CMK (cell line): ENCODE measurements at places on chromosomes 5 and 9.

DNA sequence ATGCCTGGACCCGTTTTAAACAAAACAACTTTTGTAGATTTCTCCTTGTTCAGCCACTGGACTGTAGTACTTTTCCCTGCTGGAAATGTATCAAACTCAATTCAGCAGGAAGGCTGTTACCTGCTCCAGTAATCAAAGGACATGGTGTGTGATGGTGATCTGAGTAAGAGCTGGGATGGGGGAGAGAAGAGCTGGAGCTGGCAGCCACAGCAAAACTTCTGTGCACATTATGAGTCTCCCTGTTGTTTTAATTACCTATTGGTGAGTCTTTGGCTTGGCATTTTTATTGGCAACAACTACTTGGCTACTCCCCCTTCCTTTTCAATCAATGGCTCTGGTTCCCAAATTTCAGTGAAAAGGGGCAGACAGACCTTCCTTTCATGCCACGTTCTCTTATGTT, 9.7 kb downstream of the NREP start:
- DNase-seq, result no peak

DNA sequence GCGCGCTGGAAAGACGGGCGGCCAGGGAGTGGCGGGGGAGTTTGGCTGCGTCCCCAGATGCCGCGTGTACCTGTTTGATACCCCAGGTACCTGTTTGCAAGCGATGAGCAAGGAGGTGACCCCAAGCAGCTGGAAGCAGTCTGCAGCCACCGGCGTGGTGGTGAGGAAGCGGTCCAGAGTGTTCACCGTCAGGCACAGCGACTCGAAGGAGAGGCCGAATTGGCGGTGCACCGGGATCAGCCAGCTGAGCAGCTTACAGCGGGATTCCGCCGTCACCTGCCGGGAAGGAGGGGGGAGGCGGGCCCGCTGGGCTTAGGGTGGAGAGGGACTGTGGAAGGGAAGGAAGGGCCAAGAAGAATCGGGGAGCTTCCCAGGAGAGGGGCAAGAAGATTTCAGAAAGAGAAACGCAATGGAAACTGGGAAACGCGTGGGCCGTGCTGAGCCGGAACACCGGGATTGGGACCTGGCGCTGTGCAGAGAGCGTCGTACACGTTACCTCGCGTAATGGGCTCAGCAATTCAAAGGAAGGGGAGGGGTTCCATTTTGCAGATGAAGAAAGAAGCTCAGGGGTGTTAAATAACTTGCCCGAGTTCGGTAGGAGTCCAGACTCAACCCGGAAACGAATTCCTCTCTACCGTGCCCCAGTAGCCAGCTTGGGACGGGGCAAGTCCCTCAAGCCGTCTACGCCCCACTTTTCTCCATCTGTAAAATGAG, 980 bp downstream of the CCNO start:
- DNase-seq, result no peak

GRCh38 chr5:113846941-113847340, 333.4 kb downstream of the YTHDC2 start:
- DNase-seq, result no peak

GRCh38 chr9:119005162-119005561, 364.1 kb downstream of the BRINP1 start:
- DNase-seq, result no peak

GRCh38 chr9:89838621-89839020, 233.8 kb downstream of the GADD45G start:
- DNase-seq, result no peak

DNA sequence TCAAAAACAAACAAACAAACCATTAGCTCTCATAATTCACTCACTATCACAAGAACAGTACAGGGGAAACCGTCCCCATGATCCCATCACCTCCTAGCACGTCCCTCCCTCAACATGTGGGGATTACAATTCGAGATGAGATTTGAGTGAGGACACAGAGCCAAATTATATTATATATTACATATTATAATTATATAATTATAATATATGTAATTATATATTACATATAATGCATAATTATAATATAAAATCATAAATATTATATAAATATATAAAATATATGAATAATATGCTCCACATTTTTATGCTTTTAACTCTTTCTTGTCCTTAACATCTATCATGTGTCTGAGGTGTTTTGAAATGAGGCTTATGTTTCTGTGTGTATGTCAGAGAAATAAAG, 3.4 kb upstream of the C9 start:
- no peak for DNase-seq

GRCh38 chr9:91907484-91908292, 42.3 kb downstream of the ROR2 start:
- DNase-seq, result no peak

DNA sequence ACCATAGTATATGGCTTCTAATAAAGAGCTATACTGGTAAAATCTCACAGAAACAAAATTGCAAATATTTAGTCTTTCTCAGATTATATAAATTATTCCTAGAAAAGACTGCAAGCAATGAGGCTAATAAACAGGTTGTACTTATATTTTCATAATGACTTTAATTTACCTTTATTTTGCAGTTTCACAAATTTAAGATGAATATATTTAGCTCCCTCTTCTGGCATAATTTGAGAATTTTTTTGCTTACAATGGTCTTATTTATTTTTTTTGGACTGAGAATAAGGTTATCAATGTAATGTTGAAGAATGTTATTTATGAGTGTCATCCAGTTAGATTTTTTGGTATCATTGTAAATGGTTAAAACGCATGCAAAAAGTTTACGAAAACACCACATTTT, 56.7 kb downstream of the PIK3R1 start:
- DNase-seq, result no peak

GRCh38 chr9:115524453-115525059, 406.6 kb upstream of the TNC start:
- no peak for DNase-seq

- no peak for DNase-seq
Measured at GRCh38 chr9:35415402-35416097, 74.4 kb upstream of the RUSC2 start.

DNA sequence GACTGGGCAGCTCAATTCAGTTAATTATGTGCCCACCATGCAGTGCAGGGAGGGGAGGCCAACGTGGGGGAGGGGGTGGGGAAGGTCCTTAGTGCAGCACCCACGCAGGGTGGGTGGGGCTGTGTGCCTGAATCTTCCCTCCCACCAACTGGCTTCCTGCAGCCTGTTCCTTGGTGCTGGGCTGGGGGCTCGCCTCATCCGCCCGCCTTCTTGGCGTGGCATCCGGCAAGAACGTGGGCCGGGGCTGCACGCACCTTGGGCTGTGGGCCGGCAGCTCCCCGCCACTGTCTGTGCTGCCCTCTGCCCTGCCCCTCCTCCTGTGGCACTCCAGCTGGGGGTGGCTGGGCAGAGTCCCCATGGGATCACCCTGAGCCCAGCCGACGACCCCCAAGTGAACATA, 19.6 kb upstream of the RALGDS start:
- no peak for DNase-seq

DNA sequence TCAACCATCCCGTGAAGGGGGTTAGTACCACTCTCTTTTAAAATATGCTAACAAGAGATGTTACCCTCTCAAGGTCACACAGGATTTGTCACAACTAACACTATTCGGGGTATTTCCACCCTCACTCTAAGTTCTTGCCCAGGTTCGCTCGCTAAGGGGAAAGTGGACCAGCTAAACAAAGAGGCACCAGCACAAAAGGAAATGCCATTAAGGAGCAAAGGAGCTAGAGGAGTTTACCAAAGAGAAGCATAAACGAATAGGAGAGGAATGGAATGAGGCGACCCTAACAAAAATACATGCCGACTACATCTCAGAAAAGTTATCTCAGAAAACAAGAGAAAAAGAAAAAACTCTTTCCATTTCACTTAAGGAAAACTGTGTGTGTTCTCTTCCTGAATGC, 170.9 kb downstream of the DCP2 start:
- DNase-seq, result no peak

GRCh38 chr5:74092766-74093165, 466.8 kb downstream of the ARHGEF28 start:
- DNase-seq, result no peak
